ENCODE measurements at places on chromosomes 7 and 10.

DNA sequence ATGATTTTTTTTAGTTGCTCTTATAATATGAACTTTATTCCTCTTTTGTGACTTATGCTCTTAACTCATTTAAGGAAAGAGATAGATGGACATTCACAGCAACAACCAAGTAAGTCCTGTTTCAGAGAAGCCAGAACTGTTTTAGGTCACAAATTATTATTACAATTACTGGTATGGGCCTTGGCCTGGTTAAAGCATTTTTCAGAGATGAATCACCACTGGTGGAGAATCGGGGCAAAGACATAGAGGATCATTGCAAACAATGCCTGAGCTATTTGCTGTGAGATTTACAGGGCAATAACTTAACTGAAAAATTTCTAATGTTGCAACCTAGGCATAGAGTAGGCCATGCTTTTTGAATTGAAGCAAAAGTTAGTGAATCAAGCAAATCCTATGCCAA is 138.0 kb upstream of the YAE1 start:
- DNase-seq, result no peak

- DNase-seq, result no peak
Observed at GRCh38 chr10:89390476-89391225, 1.8 kb upstream of the IFIT1 start.

GRCh38 chr10:83492004-83492403 is 647.3 kb upstream of the GHITM start:
- no peak for DNase-seq

GRCh38 chr7:47282790-47283496 is 299.0 kb downstream of the TNS3 start:
- no peak for DNase-seq

DNA sequence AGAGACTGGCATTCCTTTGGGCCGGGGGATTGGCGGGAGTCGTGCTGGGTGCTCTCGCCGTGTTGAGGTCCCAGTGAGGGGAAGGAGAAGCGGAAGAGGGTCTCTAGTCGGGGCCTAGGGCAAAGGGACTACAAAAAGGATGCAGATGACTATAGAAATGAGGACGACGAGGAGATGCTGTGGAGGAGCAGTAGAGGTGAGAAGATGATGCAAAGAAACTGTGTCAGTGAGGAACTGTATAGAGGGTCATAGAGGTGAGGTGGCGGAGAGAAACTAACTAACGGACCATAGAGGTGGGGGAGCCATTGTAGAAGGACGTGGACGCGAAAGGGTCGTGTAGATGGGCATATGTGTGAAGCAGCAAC is 324 bp downstream of the TWNK start:
- DNase-seq, result no peak

- DNase-seq, result peak; percentile 47
Observed at GRCh38 chr7:123763191-123763661, 14.4 kb upstream of the WASL start.

- no peak for DNase-seq
Observed at GRCh38 chr10:112880633-112881530, 69.2 kb upstream of the TCF7L2 start.

DNA sequence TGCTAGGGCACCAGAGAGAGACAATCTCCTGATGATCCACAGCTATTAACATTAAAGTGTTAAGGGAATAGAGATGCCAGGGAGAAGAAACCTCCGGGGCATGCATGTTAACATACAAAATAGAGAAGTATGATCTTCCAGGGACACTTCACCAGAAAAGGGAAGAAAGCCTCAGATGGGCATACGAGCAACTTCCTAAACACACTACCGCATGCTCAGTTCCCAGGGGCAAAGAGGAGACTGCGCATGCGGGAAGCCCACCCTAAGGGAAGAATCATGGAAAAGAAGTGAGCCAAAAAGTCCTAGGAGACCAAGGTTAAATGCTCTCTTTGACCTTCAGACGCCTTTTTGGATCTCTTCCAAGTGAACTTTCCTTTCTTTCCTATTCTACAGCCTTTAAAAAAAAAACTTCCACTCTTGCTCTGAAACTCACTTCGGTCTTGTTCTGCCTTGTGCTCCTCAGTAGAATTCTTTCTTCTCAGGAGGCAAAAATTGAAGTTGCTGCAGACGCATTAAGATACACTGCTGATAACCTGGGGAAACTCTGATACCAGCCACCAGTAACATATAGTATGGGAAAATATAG is 1211.3 kb downstream of the REEP3 start:
- DNase-seq, result no peak

DNA sequence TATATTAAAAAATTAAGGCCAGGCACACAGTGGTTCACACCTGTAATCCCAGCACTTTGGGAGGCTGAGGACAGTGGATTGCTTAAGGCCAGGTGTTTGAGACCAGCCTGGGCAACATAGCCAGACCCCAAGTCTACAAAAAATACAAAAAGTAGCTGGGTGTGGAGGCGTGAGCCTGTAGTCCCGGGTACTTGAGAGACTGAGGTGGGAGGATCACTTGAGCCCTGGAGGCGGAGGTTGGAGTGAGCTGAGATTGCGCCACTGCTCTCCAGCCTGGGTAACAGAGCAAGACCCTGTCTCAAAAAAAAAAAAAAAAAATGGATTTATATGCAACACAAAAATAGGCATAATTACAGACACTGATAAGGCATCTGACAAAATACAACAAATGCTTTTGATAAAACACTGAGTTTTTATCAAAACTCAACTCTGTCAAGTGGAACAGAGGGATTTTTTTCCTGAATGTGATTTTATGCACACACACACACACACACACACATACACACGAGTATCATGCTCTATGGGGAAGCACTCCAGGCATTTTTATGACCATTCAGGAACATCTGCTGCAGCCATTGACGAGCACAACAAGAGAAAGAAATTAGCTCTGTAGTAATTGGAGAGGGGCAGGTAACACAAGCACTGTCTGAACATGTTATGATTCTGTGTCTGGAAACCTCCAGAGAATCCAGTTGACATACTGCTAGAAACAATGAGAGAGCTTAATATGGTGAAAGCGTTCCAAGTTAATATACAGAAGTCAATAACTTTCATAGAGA is 193.1 kb downstream of the WDR37 start:
- no peak for DNase-seq

GRCh38 chr7:72176875-72177274 is 235.3 kb downstream of the CALN1 start:
- no peak for DNase-seq

DNA sequence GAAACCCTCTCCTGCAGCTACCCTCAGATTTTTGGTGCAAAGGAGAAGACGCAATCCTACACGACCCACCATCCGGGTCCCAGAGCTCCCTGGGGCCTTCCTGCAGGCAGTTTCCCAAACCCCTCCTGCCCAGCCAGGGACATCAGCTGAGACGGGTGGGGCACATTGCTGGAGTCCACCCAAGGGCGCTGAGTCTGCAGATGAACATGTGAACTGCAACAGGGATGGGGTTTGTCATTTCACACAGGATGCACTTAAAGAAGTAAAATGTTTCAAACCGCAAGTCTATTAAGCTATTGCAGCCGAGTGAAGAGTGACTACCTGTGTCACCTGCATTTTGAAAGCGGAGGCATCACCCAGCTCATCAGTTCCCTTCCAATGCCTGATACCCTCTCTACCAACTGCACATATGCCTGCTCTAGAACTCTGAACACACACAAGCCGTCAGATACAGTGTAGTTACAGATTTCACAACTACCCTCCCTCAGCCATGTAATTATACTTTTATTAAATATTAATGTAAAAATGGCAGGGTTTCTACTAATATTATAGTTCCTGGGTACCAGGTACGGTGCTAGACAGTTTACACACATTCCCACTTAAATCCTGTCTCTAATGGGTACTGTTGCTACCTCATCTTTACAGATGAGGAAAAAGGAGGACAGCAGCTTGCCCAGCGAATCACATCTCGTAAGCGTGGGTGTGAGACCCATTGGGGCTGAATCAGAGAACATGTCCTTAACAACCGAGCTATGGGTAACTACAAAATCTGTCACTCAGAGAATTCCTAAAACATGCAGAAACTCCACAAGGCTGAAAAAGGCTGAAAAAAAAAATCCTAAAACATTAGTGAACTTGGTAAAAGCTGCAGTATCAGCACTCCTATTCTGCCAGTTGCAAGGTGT is 71.2 kb downstream of the GRB10 start:
- no peak for DNase-seq

DNA sequence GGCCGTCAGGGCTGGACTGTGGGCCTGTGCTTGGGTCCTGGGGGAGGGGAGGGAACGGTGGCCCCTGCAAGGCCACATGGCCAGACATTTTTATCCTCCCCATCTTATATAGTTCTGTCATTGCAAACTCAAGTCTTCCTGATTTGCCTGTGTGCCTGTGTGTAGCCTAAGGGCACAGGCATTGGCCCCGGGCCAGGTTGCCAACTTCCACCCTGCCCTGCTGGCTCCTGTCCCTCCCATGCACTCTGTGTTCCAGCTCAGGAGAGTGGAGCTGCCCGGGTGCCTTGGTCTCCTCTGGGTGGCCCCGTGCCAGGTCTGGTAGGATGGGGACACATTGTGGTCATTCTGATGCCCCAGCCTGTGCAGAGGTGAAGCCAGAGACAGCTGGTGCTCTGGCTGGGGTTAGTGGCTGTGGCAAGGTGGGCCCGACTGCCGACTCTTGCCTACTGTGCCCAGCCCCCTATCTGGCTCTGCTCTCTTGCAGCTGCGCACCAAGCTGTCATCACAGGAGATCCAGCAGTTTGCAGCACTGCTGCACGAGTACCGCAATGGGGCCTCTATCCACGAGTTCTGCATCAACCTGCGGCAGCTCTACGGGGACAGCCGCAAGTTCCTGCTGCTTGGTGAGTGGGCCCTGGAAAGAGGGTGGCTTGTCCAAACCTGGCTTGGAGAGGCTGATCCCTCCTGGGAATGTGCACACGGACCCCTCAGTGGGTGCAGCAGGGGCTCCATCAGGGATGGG is 14.8 kb downstream of the NACAD start:
- DNase-seq, result peak; percentile 79

GRCh38 chr7:101814081-101814990 is 3.1 kb upstream of the CUX1 start:
- peak; percentile 54 for DNase-seq

GRCh38 chr7:16921151-16921550 is 39.4 kb upstream of the AGR3 start:
- no peak for DNase-seq

GRCh38 chr10:27680006-27680557 is 65.5 kb downstream of the MKX start:
- DNase-seq, result peak; percentile 21

GRCh38 chr7:144454-144826 is 47.9 kb upstream of the FAM20C start:
- DNase-seq, result no peak

DNA sequence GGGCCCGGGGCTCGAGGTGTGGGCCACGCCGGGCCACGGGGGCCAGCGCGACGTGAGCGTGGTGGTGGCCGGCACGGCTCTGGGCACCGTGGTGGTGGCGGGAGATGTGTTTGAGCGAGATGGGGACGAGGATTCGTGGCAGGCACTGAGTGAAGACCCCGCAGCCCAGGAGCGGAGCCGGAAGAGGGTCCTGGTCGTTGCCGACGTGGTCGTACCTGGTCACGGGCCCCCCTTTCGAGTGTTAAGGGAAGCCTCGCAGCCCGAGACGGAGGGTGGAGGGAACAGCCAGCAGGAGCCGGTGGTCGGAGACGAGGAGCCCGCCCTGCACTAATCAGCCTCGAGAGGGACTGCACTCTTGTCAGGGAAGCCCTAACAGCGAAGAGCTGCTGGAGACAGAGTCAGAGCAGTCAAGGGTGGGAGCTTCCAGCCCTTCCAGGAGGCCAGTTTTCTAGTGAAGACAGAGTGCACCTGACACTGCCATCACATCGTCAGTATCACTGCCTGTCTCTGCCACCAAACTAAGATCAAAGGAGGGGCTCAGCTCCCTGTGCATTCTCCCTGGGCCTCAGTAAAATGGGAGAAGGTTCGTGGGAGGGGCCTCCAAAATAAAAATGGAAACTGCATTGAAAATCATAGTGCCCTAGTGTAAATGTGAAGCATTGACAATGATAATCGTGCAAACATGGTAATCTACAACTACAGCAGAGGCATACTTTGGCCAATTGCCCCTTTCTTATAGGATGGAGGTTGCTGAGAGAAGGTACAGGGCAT is 1.3 kb downstream of the MBLAC1 start:
- DNase-seq, result peak; percentile 48

DNA sequence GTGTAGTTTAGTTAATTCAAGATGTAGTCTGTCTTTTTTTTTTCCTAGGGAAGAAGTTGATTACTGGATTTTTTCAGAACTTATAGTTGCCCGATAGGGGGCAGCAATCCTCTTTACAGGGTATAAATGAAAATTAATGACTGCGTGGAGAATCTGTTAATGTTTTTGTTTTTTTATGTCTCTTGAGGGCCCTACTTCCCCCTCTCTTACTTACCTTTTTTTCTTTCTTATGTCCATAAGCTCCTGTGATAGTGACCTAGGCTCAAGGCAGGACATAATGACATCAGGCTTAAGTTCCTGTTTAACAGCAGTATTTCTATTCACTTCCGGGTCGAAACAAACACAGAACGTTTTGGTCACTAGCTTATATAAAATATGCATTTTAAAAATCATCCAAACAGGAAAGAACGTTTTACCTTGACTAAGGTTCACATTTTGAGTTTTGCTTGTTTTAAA is 18.8 kb downstream of the CDC123 start:
- peak; percentile 43 for DNase-seq

GRCh38 chr7:83936056-83936708 is 258.4 kb downstream of the SEMA3A start:
- DNase-seq, result peak; percentile 72

GRCh38 chr10:55404094-55404493 is 603.1 kb upstream of the PCDH15 start:
- no peak for DNase-seq

DNA sequence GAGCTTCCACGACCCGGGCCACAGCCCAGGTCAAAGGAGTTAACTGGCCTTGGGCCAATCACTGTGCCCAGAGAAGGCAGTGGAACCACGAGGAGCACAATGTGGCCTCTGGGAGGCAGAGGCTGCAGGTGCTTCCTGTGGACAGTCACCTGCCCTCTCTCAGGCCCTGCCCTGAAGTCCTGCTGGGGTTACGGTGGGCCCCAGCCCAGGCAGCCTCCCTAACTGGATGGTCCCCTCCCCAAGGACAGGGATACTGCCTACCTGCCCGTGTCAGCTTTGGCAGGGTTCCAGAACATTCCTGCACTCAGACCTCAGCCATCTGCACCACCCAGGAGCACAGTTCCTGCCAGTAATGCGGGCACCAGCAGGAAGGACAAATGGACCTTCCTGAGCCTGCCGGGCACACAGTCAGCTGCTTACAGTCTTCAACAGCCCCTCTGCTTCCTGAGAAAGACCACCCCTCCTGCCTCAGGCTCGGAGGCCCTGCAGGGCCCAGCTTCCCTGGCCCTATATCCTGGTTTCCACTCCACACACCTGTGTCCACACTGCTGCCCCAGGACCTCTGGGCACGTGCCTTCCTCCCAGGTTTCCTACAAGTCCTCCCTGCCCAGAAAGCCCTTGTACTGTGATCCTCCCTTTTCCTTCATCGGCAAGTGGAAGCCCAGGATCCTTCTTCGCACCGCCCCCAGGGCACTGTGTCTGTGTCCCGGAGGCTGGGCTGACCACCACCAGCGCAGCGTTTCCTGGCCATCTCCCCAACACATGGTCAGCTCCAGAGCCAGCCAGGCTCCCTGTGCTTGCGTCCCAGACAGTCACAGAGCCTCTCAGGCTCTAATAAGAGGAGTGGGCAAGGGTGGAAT is 23.3 kb downstream of the WDR86 start:
- peak; percentile 48 for DNase-seq

Measured in testis (tissue), 5 donors.